ENCODE measurements at places on chromosomes 6 and 20.
A peak's percentile ranks its signal among the peaks of the same experiment; 100 is the strongest.

GRCh38 chr20:17992847-17993513, 24.2 kb downstream of the MGME1 start:
- no peak for DNase-seq

- no peak for DNase-seq
These were observed 34.6 kb upstream of the PXDC1 start for GRCh38 chr6:3786141-3786540.

GRCh38 chr6:36867471-36868224, 7.0 kb downstream of the PPIL1 start:
- DNase-seq: no peak

DNA sequence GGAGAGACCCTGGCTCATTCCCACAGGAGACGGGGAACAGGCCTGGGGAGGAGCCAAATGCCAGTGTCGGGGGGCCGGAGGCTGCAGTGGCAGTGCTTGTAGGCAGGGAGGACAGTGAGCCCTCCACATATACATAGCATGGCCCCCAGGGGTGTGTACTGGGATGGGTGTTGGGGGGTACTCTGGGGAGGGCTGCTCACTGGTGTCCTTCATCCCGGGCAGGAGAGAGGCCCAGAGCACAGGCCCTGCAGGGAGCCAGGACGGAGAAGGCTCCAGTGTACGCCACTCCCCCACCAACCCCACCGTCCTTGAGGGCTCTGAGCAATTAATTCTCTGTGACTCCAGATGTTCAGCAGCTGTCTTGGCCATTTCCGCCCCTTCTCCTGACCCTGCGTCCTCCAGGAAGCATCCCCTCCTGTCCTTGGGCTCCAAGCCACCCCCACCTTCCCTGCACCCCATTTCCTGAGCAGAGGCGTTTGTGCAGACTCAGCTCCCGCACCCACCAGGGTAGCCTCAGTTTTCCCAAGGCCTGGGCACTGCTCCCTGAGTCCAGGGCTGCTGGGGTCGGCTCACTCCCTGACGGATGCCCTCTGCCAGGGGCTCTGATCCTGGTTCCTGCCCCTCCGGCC, 3.4 kb upstream of the ABHD16B start:
- no peak for DNase-seq

GRCh38 chr20:38321959-38322598, 18.1 kb downstream of the BPI start:
- DNase-seq: no peak

DNA sequence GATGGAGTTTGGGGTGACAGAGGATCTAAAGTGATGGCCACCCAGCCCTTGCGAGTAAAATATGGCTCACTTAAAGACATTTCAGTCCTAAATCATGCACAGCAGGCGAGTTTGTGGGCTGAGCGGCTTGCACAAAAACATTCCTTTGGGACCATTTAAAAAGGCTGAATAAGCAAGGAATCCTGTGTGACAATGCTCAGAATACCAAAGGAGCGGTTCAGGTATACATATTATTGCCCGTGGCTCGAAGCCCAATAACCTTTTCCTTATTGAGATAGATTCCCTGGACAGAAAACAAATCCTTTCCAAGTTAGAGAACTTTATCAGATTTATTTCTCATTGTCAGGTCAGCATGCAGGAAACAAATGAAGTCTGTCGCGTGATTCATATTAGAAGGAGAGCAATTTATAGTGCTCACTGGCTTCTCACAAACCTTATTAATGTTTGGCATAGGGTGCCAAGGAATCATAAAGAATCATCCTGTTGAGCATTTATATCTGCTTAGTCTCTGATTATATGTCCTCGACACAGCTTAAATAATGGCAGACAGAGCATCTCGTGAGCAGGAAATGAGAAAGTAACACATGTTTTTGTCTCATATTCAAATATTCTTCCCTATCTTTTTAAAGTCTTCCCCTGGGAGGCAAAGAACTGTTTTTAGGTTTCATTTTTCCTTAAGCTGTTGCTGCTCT, 121.3 kb downstream of the TRMT11 start:
- DNase-seq: no peak

DNA sequence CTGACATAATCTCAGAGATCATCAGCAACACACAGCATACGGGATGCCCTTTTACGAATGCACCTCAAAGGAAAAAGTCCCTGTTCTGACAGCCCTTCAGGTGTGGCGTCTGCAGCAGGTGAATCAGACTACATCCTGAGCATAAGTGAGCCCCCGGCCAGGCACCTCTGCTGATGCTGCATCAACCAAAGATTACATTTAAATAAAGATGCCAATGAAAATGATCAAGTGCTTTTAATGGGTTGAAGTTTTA, 58.7 kb downstream of the INSM1 start:
- DNase-seq: no peak

DNA sequence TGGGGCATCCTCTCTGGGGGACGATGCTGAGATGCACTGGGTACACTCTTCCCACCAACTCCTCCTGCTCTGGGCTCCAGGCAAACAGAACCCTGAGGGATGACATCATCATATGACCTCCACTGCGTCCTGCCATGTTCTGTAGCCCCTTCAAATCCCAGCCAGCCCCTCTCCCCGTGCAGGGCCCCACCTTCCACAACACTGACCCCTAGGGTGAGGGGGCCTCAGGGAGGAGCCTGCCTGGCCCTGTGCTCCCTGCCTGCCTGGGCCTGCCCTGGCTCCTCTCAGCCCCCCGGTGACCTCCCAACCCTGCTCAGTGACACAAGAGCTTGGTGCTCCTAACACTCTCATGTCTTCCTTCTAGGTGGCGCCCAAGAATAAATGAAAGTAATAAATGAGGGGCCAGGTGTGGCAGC, 9.6 kb upstream of the SPDEF start:
- no peak for DNase-seq

GRCh38 chr6:71199736-71200135, 88.9 kb upstream of the OGFRL1 start:
- no peak for DNase-seq

GRCh38 chr6:66478705-66479104, 771.7 kb upstream of the EYS start:
- no peak for DNase-seq

GRCh38 chr6:46243754-46244153, 73.0 kb upstream of the ENPP5 start:
- DNase-seq: no peak

- DNase-seq: no peak
These were observed 8.1 kb upstream of the HINT3 start for GRCh38 chr6:125948455-125948854.

DNA sequence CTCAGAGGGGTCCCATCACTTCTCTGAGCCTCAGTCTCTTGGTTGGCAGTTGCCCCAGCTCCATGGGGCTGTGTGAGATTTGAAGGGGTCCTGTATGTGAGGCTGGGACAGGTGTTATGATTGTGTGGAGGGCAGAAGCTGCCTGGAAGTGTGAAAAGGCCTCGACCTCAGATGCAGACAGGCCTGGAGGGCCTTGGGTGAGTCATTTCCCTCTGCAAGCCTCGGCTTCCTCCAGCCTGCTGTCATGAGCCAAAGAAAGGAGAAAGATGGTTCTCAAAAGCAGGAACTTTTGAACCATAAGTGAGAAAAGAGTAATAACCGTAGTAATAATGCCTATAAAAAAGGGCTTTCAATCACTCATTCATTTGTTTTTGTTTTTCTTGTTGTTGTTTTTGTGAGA, 37.5 kb downstream of the SNAI1 start:
- no peak for DNase-seq

- DNase-seq: peak; percentile 77
These were observed 114.9 kb upstream of the BTN3A2 start for GRCh38 chr6:26249957-26250697.

- DNase-seq: no peak
These were observed 53.8 kb downstream of the NCOA6 start for GRCh38 chr20:34771680-34772081.

GRCh38 chr6:22236626-22237414, 60.0 kb downstream of the PRL start:
- no peak for DNase-seq

DNA sequence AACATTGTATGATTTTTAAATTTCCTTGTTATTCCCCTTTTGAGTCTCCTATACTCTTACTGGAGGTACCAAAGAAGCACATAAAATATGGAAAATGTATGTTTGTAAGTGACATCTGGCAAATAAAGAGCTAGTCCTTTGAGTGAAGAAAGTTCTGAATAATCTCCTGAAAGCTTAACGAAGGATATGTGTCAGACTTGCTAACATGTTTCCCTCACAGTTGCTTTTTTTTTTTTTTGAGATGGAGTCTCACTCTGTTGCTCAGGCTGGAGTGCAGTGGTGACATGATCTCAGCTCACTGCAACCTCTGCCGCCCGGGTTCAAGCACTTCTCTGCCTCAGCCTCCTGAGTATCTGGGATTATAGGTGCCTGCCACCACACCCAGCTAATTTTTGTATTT, 63.6 kb downstream of the STK4 start:
- DNase-seq: no peak

DNA sequence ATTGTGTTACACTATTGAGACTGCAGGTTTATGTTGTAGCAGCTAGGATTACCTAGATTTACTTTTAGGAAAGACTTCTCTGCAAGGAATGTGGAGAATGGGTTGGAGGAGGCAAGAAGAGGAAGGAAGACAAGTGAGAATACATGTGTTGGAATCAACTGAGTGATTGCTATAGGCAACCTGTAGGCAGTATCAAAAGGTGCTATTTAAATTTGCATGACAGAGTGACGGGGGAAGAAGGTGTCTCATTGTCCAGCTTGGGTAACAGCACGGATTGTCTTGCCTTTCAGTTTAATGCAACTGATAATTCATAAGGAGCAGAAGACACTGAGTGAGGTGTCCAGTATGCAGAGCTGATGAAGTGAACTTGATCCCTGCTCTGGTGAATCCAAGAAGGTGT, 19.4 kb downstream of the SERPINB9 start:
- DNase-seq: no peak

DNA sequence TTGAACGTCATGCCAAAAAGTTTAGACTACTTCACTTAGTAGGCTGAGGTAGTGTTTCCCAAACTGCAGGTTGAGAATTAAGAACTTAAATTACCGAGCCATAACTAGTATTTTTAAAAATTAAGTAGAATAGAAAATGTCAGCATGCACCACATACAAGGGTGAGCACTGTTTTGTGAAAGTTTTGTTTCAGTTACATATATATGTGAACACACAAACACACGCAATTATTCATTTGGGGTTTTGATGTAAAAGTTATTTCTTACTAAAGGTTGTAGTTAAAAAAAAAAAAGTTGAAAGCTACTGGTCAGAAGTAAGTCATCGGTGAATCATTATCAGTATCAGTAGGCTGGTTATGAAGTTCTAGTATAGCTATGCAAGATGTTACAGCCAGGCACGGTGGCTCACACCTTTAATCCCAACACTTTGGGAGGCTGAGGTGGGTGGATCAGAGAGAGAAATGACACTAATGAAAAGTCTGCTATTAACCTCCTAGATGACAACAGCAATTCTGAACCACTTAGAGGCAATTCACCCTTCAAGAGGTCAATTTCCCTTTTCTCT, 24.1 kb downstream of the FASTKD5 start:
- DNase-seq: no peak

DNA sequence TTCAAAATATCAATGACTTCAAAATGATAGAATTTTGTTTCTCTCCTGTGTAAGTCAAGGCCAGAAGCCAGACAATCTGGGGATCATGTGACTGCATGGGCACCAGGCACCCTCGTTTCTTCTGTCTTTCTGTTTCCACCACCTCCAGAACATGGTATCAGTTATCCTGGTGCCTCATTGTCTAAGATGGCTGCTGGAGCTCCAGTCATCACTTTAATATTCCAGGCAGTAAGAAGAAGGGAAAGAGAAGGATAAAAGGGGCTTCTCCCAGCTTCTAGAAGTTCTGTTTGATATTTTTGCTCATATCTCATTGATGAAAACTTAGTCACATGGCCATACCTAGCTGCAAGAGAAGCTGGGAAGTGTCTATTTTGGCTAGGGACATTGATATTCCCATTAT, 25.7 kb downstream of the ZNF341 start:
- no peak for DNase-seq

DNA sequence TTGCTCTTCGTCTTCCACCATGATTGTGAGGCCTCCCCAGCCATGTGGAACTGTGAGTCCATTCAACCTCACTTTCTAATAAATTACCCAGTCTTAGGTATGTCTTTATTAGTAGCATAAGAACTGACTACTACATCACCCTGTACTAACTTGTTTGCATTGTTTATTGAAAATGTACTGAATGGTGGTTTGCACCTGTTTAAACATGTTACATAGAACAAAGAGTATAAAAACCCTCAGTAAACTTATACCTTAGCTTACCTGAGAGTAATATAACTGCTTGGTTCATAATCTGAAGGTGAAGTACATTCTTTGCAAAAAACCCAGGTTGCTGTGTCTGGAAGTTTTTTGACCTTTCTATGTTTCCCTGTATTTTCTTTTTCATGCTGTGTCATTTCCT, 777.8 kb downstream of the TBC1D32 start:
- peak; percentile 19 for DNase-seq

- DNase-seq: no peak
These were observed 1019.4 kb downstream of the EPHA7 start for GRCh38 chr6:92399911-92400310.

- no peak for DNase-seq
These were observed 21.6 kb upstream of the GJA1 start for GRCh38 chr6:121413879-121414278.

GRCh38 chr6:37696841-37697662, 631 bp downstream of the MDGA1 start:
- DNase-seq: no peak

- DNase-seq: no peak
These were observed 109.1 kb upstream of the PLEKHG1 start for GRCh38 chr6:150490586-150490985.

- DNase-seq: no peak
These were observed 13.8 kb upstream of the BMP7 start for GRCh38 chr20:57280221-57280620.

GRCh38 chr6:34154668-34155447, 9.0 kb upstream of the GRM4 start:
- no peak for DNase-seq

DNA sequence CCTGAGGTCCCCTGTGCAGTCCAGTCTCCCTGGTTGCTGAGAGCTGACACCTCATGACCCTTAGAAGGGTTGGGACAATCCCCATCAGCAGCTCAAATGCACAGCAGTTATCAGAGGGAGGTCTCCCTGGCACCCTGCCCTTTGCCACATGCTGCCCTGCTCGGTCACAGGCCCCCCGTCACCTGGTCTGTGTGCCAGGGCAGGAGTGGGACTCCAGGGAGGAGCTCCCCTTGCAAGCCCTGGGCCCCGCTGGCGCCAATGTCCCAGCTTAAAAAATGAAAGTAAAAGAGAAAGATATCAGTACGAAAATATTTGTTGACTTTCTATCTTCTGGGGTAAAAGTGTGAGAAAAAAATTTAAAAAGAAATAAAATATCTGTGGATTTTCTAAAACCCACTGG, 68.1 kb upstream of the SLC22A16 start:
- DNase-seq: no peak

GRCh38 chr20:10855778-10856177, 182.0 kb upstream of the JAG1 start:
- no peak for DNase-seq

DNA sequence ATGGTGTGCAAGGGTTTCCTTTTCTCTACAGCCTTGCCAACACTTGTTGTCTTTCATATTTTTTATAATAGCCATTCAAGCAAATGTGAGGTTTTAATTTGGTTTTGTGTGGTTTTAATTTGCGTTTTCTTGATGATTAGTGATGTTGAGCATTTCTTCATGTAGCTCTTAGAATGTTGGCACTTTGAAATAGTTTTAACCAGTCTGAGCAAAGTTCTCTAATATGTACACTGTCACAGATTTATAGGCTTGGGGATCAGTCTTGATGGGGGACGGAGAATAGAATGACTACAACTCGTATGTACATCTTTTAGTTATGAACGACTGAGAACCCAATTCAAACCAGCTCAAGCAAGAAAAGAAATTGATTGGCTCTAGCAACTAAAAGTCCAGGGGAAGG, 1003.1 kb downstream of the KIF16B start:
- no peak for DNase-seq

All from DMS153 (cell line).